Pancreas (tissue), 10 donors: ENCODE measurements at places on chromosomes 1 and 21.

DNA sequence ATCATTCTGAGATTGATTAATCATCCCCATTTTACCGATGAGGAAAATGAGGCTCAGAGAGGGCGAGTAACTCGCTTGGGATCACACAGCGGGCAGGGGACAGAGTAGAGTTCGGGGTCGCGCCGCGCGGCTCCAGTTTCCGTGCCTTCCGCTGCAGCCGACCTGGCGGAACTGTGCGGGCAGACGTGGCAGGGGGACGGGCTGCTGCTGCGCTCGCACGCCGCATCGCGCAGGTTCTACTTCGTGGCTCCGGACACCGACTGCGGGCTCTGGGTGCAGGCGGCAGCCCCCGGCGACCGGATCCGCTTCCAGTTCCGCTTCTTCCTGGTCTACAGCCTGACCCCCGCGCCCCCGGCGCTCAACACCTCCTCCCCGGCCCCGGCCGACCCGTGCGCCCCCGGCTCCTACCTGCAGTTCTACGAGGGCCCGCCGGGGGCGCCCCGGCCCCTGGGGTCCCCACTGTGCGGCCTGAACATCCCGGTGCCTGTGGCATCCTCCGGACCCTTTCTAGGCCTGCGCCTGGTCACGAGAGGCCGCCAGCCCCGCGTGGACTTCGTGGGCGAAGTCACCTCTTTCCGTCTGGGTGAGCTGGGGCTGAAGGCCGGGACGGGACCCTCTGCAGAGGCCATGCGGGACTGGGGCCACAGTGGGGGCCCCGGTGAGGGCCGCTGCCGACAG is 2.3 kb downstream of the LDLRAD2 start:
- H3K36me3 ChIP-seq, result no peaks in the 10 kb centered on the region
- DNase-seq, result no peak
- no peaks in the 10 kb centered on the region for H3K4me1 ChIP-seq
- no peak overlapping the region for H3K27ac ChIP-seq

DNA sequence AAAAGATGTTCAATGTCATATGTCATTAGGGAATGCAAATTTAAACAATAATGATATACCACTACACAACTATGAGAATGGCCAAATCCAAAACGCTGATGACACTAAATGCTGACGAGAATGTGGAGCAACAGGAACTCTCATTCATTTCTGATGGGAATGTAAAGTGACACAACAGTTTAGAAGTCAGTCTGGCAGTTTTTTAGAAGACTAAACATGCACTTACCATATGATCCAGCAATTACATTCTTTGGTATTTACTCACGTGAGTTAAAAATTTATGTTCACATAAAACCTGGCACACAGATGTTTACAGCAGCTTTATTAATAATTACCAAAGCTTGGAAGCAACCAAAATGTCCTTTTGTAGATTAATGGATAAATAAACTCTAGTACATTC is 110.4 kb upstream of the C1orf21 start:
- no peak overlapping the region for H3K27ac ChIP-seq
- no peaks in the 10 kb centered on the region for H3K4me1 ChIP-seq
- DNase-seq, result no peak
- H3K4me3 ChIP-seq, result no peak overlapping the region
- no peaks in the 10 kb centered on the region for H3K27me3 ChIP-seq
- H3K36me3 ChIP-seq, result no peaks in the 10 kb centered on the region

DNA sequence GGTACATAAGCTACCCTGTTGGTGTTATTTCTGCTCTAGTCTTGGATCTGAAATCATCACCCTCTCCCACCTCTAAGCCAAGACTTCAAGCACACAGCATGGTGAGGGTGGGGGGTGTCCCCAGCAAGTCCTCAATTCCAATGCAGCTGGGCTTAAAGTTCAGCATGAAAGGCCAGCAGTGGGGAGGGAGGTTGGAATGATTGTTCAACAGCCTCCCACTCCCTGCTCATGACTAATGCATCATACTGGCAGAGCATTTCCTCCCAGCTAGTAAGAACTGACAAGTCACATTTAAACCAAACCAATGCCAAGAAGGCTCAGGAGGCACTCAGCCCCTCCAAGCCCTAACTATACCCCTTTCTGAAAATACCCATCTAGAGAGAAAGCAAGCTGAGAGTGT is 50.1 kb downstream of the TIAM1 start:
- no peaks in the 10 kb centered on the region for H3K36me3 ChIP-seq
- no peak overlapping the region for H3K27ac ChIP-seq
- no peaks in the 10 kb centered on the region for H3K4me1 ChIP-seq
- no peak overlapping the region for H3K4me3 ChIP-seq
- no peaks in the 10 kb centered on the region for H3K27me3 ChIP-seq

DNA sequence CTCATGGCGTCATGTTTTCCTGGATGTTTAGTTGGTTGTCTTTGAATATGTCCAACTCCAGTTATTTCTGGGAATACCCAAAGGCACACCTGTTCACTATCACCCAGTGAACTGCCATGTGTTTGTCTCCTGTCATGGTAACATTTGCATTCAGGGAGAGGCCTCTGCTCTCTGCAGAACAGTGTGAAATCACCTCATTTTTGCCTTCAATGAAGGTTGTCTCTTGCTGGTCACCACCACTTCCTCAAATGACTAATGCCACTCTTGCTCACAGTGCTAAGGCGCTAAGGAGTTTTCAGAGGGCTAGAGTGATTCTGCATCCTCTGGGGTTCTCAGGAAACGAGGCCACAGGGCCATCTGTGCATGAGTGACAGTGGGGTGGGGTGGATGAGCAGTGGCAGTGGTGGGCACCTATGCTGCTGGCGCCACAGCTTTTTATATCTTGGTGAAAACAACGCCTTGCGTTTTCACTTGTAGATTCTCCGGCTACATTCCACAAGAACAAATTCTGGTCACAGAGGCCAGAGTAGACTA is 60.0 kb upstream of the ATP5PO start:
- DNase-seq, result no peak
- no peak overlapping the region for H3K27ac ChIP-seq
- no peaks in the 10 kb centered on the region for H3K36me3 ChIP-seq
- H3K27me3 ChIP-seq, result no peaks in the 10 kb centered on the region
- H3K4me1 ChIP-seq, result no peaks in the 10 kb centered on the region

GRCh38 chr1:42958488-42959319 is at the start of gene SLC2A1:
Gene SLC2A1 (minus strand): TSS chr1:42958868. CDS start chr1:42958651, 217 bp downstream.
- H3K27me3 ChIP-seq, result no peaks in the 10 kb centered on the region
- no peaks in the 10 kb centered on the region for H3K36me3 ChIP-seq
- no peaks in the 10 kb centered on the region for H3K4me1 ChIP-seq
- peak within 1 kb of the TSS; percentile 62 for H3K4me3 ChIP-seq

DNA sequence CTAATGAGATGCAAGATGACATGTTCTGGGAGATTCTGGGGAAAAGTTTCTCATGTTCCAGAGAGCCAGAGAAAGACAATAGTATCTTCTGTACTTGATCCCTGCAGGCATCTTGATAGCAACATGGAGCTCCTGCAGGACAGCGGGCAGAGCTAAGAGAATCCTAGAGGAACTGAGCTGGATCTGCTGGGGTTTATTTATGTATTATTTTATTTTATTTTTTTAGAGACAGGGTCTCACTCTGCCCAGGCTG is 22.7 kb upstream of the SCAF4 start:
- no peak overlapping the region for H3K4me3 ChIP-seq
- no peaks in the 10 kb centered on the region for H3K27me3 ChIP-seq
- no peaks in the 10 kb centered on the region for H3K4me1 ChIP-seq
- no peaks in the 10 kb centered on the region for H3K36me3 ChIP-seq

DNA sequence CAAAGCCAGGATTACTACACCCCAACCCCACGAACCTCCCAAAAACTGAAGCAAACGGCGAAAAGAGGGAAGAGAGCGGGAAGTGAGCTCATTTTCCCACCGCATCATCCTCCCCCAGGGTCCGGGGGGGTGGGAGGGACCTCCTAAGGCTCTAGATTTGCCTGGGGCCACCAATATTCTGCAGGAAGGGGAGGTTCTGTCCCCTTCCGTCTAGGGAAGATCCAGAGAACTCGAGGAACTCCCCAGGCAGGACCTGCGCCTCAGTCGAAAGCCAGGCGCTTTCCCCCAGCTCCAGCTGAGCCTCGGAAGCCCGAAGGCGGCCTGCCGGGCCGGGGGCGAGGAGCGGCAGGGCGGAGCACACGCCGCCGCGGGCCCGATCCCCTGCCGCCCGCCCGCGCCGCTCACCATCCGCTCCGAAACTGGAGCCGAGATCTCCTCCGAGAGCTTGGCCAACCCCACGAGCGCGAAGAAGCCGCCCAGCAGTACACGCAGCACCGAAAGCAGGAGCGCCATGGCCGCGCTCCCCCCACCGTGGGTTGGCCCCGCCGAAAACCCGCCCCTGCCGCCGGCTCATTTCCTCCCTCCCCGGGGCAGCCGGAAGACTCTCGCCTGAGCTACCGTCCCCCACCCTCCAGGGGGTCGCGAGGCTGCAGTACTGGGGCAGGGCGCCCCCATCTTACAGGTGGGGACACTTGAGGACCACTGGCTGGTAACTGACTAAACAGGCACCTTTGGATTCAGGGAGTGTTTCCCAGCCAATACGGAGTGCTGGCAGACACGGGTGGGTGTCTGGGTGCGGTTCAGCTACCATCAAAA is at the start of gene TMEM35B:
TMEM35B (minus strand) TSS at position 555 of the 816 bp plus-strand sequence; CDS start at position 513, 42 bp downstream.
- H3K4me3 ChIP-seq, result peak within 1 kb of the TSS; percentile 70
- no peaks in the 10 kb centered on the region for H3K36me3 ChIP-seq
- peak; percentile 64 for DNase-seq
- peaks cover 6% of the 10 kb centered on the region for H3K4me1 ChIP-seq
